ENCODE measurements at places on chromosomes 3 and 15. TPM values are rescaled to one million over a fixed set of nuclear protein-coding genes. Genes with fewer than 3 reads are reported as not detected.

The TNNC1 gene
- total RNA-seq, result 5.2 TPM

The APH1B gene
- total RNA-seq, result 14.0 TPM

The ASB14 gene
- total RNA-seq, result not detected

The UMPS gene
- 46.0 TPM for total RNA-seq

The ZNF80 gene
- not detected for total RNA-seq

The GPR160 gene
- total RNA-seq, result 0.18 TPM

- no peak for DNase-seq
Observed at GRCh38 chr15:66838671-66839239, 136.7 kb downstream of the SMAD6 start.

- no peak for DNase-seq
Observed at GRCh38 chr15:51114437-51115119, 19.9 kb upstream of the TNFAIP8L3 start.

DNA sequence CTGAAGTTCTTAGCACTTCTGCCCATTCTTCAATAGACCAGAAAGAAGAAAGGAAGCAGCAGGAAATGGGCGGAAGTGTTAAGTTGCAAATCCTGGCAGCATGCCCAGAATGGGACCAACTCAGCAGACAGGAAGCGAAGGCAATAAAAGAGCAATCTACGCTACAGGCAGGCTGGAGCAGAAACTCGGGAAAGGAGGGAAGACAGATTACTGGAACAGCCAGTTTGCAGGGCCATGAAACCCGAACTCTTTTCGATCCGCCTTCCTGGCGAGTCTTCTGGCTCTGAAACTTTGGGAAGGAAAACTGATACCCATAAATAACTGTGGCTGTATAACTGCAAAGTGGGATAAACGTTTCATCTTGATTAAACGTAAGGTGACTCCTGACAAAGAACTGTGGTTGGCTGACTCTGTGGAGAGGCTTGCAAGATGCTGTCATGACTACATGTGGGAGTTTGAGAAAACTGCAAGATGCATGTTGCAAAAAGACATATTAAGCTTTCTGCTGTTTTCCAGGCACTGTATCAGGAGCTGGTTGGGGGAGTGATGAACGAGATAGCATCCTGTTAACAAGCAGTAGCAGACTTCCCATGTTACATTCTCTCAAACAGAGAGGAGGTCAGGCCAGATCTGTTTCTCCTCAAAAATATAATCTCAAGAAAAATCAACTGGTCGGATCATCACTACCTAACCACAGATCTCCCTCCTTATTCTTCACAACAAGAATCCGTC lies 67.8 kb downstream of the FMN1 start:
- peak; percentile 45 for DNase-seq

DNA sequence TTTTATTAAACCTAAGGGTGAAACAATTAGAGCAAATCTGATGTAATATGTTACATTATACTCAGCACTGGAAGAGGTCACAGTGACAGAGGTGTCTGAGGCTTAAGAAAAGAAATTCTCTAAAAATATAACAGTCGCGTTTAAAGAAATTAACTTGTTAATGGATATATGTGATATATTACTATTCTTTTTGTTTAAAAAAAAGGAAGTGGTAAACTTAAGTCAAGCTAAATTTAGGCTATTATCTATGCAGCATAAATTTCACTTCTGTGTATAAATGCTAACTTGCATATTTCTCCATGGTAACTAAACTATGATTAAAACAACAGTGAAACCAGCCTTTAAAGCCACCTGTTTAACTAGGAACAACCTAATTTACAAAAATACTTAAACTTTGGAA lies 191.3 kb downstream of the FOXP1 start:
- no peak for DNase-seq

GRCh38 chr3:56113908-56114307 lies 354.4 kb downstream of the ERC2 start:
- DNase-seq, result no peak

DNA sequence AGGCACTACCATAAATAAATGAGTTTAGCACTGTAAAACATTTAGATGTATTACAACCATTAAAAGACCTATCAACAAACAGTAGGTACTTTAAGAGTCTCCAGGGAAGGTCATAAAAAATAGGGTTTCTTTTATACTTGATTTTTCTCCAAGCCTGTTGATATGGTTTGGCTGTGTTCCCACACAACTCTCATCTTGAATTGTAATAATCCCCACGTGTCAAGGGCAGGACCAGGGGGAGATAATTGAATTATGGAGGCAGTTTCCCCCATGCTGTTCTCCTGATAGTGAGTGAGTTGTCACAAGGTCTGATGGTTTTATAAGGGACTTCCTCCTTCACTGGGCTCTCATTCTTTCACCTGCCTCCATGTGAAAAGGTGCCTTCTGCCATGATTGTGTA lies 468.9 kb upstream of the UBE2E2 start:
- no peak for DNase-seq

GRCh38 chr3:43019006-43019809 lies 40.1 kb downstream of the GASK1A start:
- no peak for DNase-seq

- DNase-seq, result no peak
Observed at GRCh38 chr3:79973917-79974595, 206.3 kb upstream of the ROBO1 start.

DNA sequence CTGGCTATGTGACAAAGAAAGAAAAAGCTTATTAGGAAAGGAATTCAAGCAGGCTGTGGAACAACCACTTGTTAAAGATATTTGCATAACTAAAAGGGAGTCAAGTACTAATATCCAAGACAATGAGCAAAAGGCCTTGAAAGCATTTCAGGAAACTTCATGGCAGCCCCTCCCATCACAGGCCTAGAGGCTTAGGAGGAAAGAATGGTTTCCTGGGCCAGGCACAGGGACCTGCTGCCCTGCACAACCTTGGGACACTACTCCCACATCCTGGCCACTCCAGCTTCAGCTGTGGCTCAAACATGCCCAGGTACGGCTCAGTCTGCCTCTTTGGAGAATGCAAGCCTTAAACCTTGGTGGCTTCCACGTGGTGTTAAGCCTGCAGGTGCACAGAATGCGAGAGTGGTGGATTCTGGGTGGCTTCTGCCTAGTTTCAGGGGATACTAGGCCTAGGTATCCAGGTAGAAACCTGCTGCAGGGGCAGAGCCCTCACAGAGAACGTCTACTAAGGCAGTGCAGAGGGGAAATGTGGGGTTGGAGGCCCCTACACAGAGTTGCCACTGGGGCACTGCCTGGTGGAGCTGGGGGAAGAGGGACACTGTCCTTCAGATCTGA lies 121.6 kb downstream of the OPA1 start:
- DNase-seq, result no peak

- no peak for DNase-seq
Observed at GRCh38 chr3:48387634-48388033, 15.6 kb downstream of the FBXW12 start.

DNA sequence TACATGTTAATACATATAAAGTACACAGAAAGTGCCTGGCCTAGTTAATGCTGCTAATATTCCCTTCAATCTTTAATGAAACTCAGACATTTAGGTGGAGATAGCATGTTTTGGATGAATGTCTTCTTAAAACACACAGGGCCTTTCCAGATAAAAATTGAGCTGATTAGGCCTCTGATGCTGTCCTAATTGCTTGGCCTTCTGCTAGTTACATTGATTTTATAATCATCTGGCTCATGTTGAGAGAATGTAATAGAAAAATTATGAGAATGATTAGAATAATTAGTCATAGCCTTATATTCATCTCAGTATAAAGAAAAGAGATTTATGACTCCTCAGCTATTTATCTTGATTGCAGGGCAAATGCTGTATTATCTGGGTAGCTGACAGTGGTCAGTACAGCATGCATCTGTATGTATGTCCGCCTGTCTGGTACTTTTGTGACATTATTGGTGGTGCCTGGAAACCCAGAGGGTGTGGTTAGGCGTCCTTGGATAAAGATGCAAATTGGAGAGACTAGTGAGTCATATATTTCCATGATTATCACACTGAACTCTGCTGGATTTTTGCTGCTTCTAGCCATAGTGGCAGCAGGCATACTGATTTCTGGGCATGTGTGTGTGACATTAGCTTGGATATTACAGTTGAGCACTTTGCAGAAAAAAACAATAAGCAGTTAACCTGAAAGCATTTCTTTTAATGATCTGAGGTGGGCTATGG lies 120.8 kb downstream of the FEZF2 start:
- no peak for DNase-seq

DNA sequence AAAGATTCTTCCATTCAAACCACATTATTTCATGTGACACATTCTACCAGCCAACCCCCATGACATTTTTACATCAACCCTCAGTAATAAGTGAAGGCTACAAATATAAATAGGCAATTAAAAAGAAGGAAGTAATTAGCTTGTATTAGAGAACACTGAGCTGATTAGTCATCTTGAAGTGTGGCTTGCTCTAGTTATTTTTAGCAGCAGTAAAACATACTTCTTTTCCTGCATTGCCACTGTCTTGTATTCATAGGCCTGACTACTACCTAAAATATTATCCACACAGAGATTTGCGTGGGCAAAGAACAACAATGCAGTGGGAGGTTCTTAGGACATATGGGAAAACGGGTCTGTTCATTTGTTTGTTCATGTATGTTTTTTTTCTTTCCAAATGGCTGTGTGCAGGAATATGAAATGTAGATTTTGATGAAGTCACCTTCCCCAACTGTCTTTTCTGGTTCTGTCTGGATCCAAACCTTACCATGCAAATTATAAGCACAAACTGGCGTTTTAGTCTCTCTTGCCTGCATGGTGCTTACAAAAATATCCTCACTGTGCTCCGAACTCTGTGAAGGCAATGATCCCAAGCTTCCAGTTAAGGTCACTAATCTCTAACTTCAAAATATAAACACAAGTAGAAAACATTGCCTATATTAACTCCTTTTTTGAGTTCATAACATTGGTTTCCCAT lies 31.5 kb upstream of the TM4SF4 start:
- DNase-seq, result peak; percentile 8

GRCh38 chr15:83626171-83626802 lies 27.6 kb upstream of the ADAMTSL3 start:
- DNase-seq, result no peak

DNA sequence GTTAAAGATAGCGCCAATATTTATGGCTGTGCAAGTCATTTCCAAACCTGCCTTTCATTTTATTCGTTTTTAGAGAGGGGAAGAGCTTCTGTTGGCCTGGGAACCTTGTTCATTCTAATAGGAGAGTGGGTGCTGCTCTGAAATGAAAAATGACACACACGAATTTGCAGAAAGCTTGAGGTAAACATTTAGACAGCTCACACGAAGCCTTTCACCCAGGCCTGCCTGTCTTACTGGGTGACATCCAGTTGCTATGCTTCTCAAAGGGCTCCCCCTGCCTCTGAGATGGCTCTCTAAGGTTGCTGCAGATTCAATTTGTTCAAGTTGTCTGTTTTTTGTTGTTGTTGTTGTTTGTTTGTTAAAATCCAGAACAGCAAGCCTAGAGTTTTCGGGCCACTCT lies 18.2 kb downstream of the PEX5L start:
- no peak for DNase-seq

GRCh38 chr3:116591236-116591635 lies 118.3 kb upstream of the TUSC7 start:
- DNase-seq, result no peak

DNA sequence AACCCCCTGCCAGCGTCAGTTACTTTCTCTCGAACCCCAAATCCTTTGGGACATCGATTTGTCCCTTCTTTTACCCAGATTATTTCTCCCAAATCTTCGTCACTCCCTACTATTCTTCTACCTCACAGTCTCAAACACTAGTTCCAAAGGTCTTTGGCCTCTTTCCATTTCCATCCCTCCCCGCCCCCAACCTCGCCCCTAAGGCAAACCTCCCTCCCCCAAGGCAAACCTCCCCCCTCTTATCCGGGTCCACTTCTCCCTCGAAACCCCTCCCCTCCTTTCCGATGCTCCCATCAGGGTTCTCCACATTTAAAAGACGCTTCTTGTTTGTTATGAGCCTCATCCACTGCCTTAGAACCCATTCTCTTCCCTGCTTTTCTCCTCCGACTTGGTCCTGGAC lies 583 bp downstream of the EAF1 start:
- DNase-seq, result no peak

DNA sequence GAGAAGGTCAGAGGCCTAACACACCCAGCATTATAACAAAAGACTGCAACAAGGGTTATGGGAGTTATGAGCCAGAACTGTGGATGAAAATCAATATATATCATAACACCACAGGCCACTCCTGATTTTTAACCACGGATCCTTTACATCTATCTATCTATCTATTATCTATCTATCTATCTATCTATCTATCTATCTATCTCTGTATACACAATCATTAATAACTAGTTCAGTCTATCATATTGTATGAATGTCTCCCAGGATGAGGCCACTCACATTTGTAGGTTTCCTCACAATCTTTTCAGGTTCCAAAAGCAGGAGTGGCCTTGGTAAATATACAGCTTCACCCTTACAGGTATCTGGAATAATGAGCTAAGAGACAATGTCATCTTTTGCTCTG lies 94.2 kb downstream of the PDCD6IP start:
- DNase-seq, result no peak

- no peak for DNase-seq
Observed at GRCh38 chr3:97010881-97011657, 196.7 kb downstream of the EPHA6 start.

DNA sequence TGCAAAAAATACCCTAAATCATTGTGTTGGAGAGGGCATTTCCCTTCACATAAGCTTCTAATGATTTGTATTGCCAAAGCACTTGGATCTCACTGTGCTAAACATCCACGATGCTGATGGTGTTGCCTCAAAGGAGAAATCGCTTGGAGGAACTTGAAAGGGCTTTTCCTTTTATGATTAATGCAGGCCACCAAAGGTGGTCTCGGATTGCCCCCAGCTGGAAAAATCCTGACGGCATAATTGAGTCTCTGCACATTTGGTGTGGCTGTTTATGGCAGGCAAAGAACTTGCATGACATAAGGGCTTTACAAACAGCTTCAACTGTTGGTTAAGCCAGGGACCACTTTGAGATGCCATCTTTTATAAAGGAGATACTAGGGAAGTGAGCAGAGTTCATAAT lies 664.0 kb upstream of the ADAMTS9 start:
- DNase-seq, result no peak

GRCh38 chr3:165459111-165459510 lies 262.9 kb upstream of the SLITRK3 start:
- no peak for DNase-seq

DNA sequence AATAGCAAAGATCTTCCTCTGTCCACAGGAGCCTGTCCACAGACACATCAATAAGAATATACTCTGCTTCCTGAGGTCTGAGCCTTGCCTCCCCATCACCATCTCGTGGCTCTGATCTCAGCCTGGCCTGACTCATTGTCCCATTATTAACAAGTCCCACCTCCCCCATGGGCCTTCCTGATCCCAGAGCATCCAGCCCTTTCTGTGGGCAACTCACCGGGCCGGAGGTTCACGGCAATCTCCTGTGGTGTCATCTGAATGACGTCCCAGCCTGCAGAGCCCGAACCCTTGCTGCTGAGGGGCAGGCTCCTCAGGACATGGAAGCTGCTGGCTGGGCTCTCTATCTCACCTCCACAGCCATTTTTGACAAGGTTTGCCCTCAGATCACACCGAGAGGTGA lies 28.1 kb downstream of the ITGB5 start:
- peak; percentile 60 for DNase-seq
